ENCODE measurements at places on chromosomes 5 and 9.
A peak's percentile ranks its signal among the peaks of the same experiment; 100 is the strongest.

DNA sequence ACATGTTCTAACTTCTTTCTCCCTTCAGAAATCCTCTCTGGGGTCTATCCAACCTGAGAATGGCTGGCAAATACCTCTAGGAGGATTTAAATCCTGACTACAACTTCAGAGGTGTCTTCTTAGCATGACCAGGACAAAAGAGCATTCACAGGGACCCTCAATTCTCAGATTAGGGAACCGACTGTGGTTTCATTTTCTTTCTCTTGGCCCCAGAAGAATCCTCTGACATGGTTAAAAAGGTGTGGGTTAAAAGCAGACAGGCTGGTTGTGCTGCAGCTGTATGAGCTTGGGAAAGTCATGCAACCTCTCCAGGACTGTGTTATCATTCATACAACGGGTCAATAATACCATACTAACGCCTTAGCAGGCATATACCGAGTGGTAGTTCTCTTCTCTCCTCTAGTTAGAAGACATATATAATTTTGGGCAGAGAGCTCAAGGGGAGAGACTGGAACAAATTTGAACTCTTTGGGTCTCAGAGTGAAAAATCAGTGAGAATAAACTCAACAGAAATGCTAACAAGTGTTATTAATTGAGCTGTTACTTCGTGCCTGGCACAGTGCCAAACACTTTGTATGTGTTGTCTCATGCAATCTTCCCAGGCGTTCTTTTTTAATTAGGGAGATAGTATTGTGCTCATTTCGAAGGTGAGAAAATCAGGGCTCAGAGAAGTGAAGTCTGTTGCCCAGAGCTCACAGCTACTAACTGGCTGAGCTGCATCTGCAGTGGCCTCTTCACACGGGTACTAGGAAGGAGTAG lies 35.2 kb downstream of the INSYN2B start:
- no peak for DNase-seq

DNA sequence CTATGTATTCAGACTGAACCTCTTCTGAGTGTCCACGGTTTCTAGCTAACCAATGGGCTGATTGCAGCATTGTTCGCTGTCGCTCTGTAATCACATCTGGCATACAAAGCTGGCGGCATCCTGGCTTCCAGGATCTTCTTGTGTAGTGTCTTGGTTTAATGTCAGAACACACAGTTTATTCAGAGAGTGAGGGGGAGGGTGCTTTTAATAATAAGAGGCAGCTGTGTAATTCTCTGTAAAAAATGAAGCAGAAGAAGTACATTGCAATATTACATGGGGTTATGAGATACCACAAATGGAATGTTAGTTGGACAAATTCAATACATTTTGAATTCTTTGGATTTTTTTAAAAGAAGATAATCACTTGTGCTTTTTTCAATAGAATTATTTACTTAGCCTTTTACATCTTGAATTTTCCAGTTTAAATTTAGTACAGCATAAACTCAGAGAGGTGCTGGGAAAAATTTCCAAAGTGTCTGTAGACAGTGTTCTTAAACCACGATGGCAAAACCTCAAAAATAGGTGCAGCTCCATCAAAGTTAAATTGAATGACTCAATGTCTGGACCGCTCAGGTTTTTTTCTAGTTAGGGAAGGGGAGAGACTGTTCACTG lies 206.0 kb downstream of the PCSK1 start:
- peak; percentile 60 for DNase-seq

DNA sequence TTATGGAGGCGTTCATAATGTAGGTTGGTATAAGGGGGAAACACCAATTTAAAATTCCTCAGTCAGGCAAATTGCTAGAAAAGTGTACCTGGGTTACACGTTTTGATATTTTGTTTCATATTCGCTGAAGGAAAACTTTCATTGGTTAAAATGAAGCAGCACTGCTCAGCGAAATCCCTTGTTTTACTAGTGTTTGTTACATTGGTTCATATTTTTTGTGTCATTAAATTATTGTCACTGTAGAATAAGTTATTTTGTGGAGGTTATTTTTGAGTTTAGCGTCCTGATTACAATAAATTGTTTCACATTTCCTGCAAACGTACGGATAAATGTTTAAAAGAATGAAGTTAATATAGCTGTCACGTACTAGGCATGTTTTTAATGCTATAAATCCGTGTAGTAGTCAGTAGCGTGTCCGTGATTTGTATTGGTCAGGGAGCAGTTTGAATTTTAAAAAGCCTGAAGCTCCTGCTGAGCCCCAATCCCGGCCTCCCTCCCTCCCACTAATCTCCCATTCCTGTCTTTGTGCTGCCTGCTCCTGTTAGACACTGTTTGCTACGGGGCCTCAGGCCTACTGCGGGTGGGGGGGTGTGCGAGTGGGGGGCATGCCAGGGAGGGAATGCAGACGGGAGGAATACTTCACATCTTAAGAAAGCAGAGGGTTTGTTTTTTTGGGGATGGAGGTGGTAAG lies 2.0 kb downstream of the NIPBL start:
- no peak for DNase-seq

DNA sequence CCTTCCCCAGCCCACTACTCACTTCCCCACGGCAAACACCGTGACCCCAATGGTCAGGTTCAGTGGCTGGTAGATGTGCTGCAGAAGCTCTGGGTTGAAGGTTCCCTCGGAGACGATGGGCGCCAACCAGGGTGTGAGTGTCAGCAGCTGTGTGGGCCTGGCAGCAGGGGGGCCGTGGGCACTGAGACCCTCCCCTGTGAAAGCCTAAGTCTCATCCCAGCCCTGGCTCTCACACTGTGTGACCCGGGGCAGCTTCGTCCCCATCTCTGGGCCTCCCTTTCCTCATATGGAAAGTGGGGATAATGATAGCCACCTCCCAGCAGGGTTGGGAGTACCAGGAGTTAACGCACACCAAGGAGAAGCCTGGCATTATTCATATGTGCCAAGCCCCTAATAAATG lies 8.6 kb downstream of the GBGT1 start:
- DNase-seq = no peak

- no peak for DNase-seq
Measured at GRCh38 chr5:172773481-172774469, 2.8 kb upstream of the DUSP1 start.

GRCh38 chr9:109010746-109011145 lies 2.6 kb downstream of the CTNNAL1 start:
- peak; percentile 60 for DNase-seq

GRCh38 chr9:91297306-91297705 lies 64.4 kb downstream of the AUH start:
- no peak for DNase-seq

All from stromal cell of bone marrow (primary cell).